ENCODE measurements at places on chromosomes 13 and 19.
A peak's percentile ranks its signal among the peaks of the same experiment; 100 is the strongest.

DNA sequence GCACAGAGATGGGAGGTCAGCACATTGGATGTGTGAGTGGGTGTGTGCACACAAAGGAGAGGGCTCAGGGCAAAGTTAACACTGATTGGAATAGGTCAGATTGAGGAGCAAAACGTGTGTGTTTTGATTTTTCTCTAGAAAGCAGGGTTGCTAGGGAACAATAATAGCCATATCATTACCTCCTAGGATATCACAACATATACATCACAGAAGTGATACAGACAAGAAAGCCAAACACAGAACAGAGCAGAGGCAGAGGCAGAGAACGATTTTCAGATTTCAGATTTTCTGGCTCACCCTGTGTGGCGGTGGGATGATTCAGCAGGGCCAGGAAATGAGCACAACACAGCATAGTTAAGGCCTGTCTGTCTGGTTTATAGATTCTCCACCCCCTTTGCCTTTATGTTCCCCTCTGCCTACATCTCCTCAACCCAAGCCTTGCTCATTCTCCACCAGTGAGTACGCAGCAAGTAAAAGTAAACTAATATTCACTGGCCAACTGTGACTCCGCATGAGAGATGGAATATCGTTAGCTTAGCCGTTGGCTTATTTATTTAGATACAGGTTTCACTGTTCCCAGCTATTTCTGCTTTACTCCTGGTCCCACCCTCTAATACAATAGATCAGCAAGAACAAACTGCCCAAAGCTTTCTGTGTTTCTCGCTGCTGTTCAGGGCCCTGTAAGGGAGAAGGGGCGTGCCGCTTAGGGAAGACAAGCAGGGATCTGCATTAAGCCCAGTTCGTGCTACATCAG, 182.7 kb upstream of the TSC22D1 start:
- no peak overlapping the region for H3K4me3 ChIP-seq
- peak overlapping the region; percentile 52 for H3K27ac ChIP-seq
- DNase-seq = peak; percentile 62
- H3K27me3 ChIP-seq = peaks cover 7% of the 10 kb centered on the region
- H3K36me3 ChIP-seq = no peaks in the 10 kb centered on the region

DNA sequence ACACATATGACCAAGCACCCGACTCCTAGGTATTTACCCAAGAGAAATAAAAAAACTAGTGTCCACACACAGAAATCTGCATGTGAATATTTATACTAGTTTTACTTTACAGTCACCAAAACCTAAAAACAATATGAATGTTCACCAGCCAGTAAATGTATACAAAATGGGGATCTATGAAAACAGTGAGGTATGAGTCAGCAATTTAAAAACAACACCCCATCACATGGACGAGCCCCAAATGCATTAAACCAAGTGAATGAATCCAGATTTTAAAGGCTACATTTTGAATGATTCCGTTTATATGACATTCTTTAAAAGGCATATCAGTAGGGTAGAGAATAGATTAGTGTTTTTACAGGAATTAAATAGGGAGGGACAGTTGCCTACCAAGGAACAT, 22.1 kb downstream of the SIGLEC7 start:
- H3K4me3 ChIP-seq = no peak overlapping the region
- H3K36me3 ChIP-seq = no peaks in the 10 kb centered on the region
- no peak overlapping the region for H3K27ac ChIP-seq
- DNase-seq = no peak
- peaks cover 2% of the 10 kb centered on the region for H3K27me3 ChIP-seq

DNA sequence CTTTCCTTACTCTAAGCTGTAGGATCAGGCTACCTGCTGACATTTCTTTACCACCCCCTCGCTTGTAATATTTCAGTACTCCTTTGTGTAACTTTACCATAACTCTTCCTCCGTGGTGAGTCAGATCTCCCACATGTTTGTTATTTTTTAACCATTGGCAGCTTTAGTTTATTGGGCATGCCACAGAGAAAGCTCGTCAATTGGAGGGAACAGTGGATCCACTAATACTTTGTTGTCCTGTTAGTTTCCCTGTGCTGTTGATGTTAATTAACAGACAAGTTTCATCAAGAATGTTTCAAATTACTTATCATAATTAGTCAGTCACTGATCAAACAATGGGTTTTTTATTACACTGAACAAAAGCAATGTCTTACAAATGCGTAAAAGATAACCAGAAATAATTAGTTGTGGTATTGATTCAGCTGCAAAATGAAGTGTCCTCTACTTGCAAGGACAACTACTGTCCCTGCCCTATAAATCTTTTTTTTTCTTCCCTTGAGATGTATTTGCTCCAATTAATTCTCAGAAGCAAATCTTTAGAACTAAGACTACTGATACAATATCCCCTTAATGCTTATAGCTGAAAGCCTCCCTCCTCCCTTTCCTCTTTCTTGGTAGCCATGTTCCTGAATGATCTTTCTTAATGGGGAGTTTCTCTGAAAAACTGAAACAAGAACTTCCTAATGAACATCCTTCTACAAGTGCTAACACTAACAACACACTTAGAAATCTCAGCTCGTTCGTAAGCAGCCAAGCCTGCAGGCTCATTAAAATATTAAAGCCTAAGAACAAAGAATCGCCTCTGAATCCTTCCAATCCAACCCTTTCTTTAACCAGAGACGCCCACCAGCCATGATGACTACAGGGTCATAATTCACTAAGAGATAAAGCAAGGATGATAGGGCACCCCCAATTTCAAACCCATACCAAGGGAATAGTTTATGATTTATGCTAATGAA, 22.2 kb downstream of the EFNB2 start:
- no peak overlapping the region for H3K4me3 ChIP-seq
- H3K27me3 ChIP-seq = peaks cover 24% of the 10 kb centered on the region
- no peak for DNase-seq
- H3K27ac ChIP-seq = no peak overlapping the region

DNA sequence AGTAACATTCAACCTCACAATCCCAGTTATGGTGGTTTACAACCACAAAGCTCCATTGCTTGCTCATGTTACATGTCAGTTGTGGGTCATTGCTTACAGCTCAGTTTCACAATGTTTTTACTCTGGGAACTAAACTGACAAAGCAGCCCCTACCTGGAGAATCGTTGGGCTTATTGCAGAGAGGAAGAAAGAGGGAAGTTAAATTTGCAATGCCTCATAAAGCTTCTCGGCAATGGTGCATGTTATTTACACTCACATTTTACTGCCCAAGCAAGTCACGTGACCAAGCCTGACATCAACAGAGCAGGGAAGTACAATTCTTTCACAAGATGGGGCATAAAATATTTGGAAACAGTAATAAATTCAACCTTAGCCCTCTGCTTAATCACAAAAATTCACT, 441.6 kb downstream of the TDRD3 start:
- no peak overlapping the region for H3K4me3 ChIP-seq
- no peaks in the 10 kb centered on the region for H3K36me3 ChIP-seq
- no peaks in the 10 kb centered on the region for H3K27me3 ChIP-seq
- no peak overlapping the region for H3K27ac ChIP-seq
- no peaks in the 10 kb centered on the region for H3K4me1 ChIP-seq

GRCh38 chr13:37736045-37736444, 133.5 kb downstream of the TRPC4 start:
- DNase-seq = no peak
- H3K27me3 ChIP-seq = no peaks in the 10 kb centered on the region
- no peaks in the 10 kb centered on the region for H3K36me3 ChIP-seq
- no peak overlapping the region for H3K27ac ChIP-seq
- no peak overlapping the region for H3K4me3 ChIP-seq
